ENCODE measurements at places on chromosomes 2 and 18.

GRCh38 chr2:142165790-142166189 lies 35.0 kb upstream of the LRP1B start:
- DNase-seq, result no peak

DNA sequence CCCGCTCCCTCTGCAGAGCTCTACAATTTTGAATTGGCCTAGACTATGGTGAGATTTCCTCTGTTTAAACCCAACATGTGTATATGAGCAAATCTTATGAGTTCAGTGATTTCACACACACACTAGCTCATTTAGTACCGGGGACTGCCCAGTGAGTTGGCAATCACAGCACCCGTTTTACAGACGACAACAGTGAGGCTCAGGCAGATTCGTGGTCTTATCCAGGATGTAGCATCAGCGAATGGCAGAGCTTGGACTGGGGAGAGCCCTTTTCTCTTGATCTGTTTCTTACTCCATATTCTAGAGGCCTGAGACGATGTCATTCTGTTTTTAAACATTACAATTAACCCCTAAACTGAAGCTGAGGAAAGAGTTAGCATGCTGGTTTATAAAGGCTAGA lies 419.9 kb downstream of the NBAS start:
- no peak for DNase-seq

- no peak for DNase-seq
Observed at GRCh38 chr18:11946756-11947155, 34.6 kb upstream of the IMPA2 start.

GRCh38 chr2:160429248-160430000 lies 64.2 kb downstream of the RBMS1 start:
- DNase-seq, result no peak

DNA sequence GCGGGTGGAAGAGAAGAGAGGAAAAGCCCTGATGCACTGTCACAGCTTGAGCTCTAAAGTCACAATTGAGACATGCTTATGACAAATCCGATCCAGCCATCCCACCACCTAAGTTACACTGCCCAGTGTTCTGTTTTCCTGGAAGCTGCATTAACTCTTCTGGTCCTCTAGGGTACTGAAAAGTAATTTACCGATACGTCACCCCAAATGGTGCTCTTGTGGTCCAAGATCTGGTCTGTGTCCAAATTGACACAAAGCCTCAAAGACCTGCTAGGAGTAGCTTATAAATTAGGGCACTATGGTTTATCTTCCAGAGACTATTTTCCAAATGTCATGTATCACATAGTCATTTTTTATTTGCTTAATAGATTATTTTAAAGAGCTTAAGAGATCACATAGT lies 186.7 kb upstream of the ETAA1 start:
- DNase-seq, result no peak

DNA sequence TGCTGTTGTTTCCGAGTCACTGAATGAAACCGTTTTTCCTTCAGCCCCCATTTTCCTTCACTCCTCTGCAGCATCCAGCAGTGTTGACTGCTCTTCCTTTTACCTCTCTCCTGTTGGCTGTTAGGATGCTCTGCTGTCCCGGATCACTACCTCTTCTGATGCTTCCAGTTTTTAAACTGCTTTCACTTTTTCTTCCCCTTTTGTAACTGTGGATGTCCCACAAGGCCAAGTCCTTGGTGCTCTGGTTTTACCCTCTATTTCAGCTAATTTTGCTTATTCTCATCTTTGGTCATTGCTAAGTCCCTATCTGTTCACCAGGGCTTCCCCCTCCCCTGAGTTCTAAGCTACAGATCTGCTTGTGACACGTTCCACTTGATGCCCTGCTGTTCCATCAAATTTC lies 39.4 kb upstream of the MAP4K3 start:
- no peak for DNase-seq

DNA sequence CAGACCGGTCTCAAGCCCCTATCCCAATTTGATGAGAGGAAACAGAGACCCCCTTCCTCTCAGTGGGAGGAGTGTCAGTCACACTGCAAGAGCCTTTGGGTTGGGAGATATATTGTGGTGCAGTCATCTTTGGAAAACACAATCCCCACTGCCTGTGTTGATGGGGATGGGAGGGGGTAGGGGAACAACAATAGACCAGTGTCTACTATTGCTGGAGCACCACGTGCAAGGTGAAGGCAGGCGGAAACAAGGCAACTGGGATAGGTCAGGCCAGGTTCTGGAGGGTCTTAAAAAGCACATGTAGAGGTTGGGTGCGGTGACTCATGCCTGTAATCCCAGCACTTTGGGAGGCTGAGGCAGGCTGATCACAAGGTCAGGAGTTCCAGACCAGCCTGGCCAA lies 127.9 kb downstream of the ZFP36L2 start:
- DNase-seq, result no peak

- DNase-seq, result no peak
Observed at GRCh38 chr2:110716959-110717645, 15.3 kb upstream of the ACOXL start.

- DNase-seq, result no peak
Observed at GRCh38 chr2:44778221-44778654, 163.3 kb upstream of the SIX3 start.

- DNase-seq, result no peak
Observed at GRCh38 chr2:220949466-220949865, 622.6 kb downstream of the EPHA4 start.

DNA sequence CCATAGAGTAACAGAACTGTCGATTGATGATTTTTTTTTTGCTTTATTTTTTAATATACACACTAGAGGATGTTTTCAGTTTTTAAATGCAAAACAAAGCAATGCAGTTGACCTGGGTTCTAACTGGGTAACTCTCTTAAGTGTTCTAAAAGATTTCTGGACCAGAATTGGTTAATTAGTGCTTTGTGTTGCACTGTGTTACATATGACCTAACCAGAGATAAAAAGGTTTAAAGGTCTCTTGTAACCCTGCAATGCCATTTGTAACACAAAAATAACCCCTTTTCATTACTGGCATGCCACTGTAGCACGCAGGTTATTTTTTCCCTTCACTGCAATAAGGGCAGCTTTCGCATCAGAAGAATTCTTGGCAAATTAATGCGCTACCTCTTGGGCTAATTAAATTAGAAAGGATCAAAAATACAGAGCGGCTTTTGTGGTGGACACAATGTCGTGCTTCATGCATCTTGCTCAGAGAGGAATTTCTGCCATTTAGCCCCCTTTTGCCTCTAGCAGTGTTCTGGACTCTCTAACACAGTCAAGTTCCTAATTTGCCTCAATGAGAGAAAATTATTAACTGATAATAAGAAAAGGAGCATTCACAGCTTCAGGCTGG lies 250.8 kb upstream of the ZEB2 start:
- no peak for DNase-seq
